ENCODE measurements at places on chromosomes 12 and 14. TPM values are rescaled to one million over a fixed set of nuclear protein-coding genes. Genes with fewer than 3 reads are reported as not detected.

Gene GALNT6
- total RNA-seq: not detected

Gene TMEM121
- 21.2 TPM for total RNA-seq

DNA sequence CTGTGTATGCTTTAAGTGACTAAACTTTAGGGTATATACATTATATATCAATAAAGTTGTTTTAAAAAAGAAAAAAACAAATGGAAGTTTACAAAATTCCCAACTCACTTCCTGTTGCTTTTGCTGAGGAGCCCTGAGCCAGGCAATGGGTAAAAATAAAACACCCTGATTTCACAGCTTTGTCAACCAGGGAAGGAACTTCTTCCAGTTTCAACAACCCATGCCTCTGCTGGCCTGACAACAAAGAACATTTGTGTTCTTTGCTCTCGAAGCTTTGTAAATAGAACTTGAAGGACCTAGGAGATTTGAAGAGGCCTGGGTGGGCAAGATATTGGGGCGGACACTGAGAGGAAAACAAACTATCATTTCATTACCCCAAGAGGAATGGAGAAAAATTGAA lies 141.2 kb upstream of the NOS1 start:
- no peak for DNase-seq

DNA sequence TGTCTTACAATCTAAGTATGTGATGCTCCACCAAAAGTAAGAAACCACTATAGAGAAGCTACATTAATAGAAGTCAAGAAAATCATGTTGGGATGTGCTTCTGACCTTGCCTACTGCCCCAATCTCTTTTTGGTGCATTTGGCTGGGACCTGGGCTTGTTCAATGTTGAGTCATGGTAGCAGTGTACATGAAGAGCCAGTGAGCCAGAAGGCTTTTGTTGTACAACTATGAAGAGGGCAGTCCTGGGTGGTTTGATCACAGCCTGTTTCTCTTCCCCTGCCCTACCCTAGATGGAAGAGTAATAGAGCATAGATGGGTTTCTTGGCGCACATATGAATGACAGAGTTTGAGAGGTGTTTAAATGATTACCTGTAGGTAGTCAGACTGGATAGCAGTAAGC lies 56.4 kb downstream of the UBR7 start:
- no peak for DNase-seq

GRCh38 chr14:60090864-60091519 lies 731 bp upstream of the PCNX4 start:
- no peak for DNase-seq

DNA sequence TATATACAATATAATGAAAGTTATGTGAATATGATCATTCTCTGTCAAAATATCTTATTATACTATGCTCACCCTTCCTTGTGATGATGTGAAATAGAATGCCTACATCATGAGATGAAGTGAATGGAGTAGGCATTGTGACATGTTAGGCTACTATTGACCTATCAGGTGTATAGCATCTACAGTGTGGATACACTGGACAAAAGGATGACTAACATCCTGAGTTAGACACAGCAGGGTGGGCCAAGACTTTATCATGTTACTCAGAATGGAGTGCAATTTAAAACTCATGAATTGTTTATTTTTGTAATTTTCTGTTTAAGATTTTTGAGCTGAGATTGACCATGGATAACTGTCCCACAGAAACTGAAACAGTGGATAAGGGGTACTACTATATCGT lies 53.4 kb upstream of the NAV3 start:
- no peak for DNase-seq

DNA sequence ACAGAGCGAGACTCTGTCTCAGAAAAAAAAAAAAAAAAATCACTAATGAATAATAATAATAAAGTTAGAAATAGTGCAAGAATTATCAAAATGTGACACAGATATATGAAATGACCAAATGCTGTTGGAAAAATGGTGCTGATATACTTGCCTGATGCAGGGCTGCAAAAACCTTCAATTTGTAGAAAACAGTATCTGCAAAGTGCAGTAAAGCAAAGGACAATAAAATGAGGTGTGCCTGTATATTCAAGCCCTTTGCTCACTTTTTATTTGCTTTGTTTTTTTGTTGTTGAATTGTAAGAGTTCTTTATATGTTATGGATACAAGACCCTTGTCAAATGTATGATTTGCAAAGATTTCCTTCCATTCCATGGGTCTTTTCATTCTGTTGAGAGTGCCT lies 9.0 kb upstream of the PAPOLA start:
- no peak for DNase-seq

DNA sequence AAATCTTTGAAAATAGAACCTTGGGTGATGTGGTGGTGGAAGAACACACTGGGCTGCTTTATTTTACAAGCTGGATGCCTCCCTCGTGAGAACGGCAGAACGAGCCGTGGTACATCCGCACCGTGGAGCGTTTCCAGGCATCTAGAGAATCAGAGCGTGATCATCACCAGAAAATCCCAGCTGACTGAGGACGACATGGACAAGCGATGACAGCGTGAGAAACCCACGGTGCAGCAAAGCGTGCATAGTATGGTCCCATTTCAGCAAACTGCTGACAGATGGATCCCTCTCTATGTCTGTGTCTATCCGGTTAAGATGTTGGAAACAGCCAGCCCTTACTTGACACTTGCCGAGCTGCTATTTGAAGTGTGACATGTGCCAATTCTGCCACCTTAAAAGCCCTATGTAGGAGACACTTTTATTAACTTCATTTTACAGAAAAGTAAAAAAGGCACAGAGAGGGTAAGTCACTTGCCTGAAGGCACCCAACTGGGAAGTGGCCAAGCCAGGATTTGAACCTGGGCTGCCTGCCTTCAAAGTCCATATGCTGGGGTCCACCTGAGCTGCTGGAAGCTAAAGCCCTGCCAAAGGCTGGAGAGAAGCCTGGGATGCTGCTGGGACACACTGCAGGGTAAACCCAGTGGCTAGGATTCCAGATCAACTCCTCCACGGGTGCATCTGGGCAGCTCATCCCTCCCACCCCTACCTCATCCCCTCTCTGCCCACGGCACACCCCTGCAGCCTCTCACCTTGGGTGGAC lies 14.9 kb downstream of the SCARB1 start:
- DNase-seq: no peak

GRCh38 chr12:132267873-132268272 lies 61.5 kb downstream of the GALNT9 start:
- no peak for DNase-seq

GRCh38 chr12:51381226-51382079 lies 9.8 kb downstream of the GALNT6 start:
- no peak for DNase-seq

DNA sequence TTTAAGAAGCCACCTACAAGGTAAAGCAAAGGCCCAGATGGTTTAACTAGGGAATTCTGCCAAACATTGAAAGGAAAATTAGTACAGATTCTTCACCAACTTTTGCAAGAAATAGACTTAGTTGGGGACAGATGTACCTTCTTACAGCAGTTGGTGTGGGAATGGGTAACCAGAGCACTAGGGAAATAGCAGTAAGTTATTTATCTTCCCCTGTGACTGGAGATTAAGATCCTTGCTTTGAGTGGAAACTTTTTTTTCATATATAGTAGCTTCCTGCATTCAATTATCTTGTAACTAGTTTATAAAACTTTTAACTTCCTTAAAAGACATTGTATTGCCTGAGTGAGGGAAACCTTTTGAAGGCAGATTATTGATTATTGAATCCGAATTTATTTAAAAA lies 44.2 kb downstream of the ARID2 start:
- no peak for DNase-seq

GRCh38 chr12:19129486-19130223 lies at the start of gene PLEKHA5:
Gene PLEKHA5, plus strand, starts transcription at chr12:19129733. Its CDS starts 67 bp downstream, at chr12:19129800.
- DNase-seq: peak; percentile 56

- no peak for DNase-seq
Observed at GRCh38 chr14:35405304-35405996, 901 bp upstream of the NFKBIA start.

Gene PRPH
- 7.8 TPM for total RNA-seq

Gene TIGAR
- total RNA-seq: 11.1 TPM

All from Caki2 (cell line).